Stimulated activated naive CD8-positive, alpha-beta T cell treated with anti-CD3 and anti-CD28 coated beads, Interleukin-15, amount 100 ng/mL, for 72 hours (primary cell): ENCODE measurements at places on chromosomes 7 and 10.
A peak's percentile ranks its signal among the peaks of the same experiment; 100 is the strongest.

DNA sequence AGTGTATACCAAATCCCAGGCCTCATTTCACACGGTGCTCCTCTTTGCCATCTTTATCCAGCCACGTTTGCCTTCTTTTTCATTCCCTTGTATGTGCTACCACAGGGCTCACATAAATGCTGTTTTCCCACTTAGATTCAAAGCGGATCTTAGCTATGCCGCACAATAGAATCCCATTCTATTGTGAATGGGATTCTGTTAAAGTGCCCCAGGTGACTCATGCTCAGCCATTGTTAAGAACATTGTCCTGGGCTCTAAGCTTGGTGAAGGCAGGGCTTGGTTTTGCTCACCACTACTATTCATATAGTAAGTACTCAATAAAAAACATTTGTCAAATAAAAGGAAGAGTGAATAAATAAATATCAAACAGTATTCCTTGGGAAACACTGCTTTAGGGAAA, 72.3 kb upstream of the PHYHIPL start:
- DNase-seq, result no peak

GRCh38 chr10:113019096-113019495, 69.0 kb downstream of the TCF7L2 start:
- no peak for DNase-seq

DNA sequence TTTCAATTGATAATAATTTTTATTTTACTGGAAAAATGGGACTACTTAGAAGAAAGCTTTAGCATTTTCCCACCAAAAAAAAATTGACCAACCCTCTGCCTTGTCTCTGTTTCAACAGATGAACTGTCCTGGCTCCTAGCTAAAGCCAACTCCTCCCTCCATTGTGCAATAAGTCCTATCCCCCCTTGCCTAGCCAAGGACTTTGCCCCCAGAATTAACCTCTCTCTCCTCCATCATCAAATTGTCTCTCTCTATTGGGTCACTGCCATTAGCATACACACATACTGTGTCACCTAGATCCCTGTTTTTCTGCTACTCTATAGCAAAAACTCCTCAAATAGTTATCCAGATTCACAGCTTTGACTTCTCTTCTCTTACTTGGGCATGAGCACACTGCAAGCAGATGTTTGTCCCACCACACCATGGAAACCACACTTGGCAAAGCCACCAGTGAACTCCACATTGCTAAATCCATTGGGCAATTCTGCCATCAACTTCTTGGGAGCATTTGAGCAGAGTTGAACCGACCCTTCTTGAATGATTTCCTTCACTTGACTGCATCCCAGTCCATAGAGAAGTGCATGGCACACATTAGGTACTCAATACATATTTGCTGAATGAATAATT, 91.4 kb upstream of the NEBL start:
- no peak for DNase-seq

DNA sequence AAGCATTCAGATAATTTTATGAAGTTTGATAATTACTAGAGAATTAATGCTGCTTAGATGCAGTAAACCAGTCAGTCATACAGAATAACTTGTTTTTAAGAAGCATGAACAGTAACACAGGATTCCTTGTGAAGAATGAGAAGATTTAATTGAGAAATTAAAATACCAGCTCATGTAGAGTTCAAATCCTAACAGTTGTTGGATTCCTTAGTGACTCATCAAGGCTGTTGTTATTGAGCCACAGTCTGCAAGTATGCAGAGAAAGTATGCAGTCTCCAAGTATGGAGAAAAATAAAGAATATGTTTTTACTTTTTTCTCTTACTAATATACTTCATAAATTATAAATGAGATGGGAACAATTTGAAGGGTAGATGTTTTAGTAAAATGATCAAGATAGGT, 30.2 kb upstream of the CYP26C1 start:
- no peak for DNase-seq

GRCh38 chr10:101221549-101221948, 7.7 kb downstream of the LBX1 start:
- no peak for DNase-seq

GRCh38 chr10:110395350-110396283, 90.9 kb upstream of the SMNDC1 start:
- peak; percentile 31 for DNase-seq

GRCh38 chr10:68208424-68209042, 23.4 kb downstream of the ATOH7 start:
- DNase-seq, result peak; percentile 42

GRCh38 chr10:93916257-93917063, 22.7 kb downstream of the SLC35G1 start:
- no peak for DNase-seq
